ENCODE measurements at places on chromosomes 12 and 14.
A peak's percentile ranks its signal among the peaks of the same experiment; 100 is the strongest.

GRCh38 chr14:94171208-94171607, 2.9 kb upstream of the PPP4R4 start:
- no peak for DNase-seq

- no peak for DNase-seq
These were observed 2.2 kb downstream of the BLOC1S1 start for GRCh38 chr12:55718015-55718414.

GRCh38 chr14:97411938-97412612, 614.9 kb downstream of the VRK1 start:
- DNase-seq: peak; percentile 18

DNA sequence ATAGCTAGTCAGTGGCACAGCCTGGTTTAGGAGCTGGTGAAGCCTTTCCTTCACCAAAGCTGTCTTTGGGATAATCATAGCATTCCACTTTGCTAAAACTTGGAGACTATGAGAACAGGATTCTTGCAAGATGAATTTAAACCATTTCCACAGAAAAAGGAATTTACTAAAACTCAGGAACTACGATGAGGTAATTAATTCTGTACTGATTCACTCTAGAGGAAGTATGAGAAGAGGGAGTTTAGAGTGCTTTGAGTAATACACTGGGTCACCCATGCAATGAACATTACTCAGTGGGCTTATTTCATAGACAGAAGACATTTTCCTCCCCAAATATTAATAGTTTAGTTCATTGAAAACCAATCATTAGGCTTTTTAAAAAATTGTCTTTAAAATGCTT, 73.0 kb downstream of the RMST start:
- no peak for DNase-seq

DNA sequence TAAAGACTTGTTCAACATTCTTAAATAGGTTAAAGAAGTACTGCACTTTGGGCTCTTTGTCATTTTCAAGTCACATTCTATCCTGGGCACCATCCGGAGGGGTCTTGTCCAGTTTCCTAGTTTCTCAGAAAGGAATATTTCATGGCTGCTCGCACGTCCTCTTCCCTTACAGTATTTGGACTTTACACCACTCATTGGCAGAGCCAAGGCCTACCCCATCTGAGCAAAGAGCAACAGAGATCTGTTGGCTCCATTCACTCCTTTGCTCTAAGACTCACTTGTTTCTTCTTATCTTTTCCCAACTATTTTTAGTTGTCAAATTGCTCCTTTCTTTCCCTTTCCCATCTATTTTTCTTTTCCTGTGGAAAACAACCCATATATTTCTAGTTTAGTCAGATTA, 118.2 kb downstream of the CRADD start:
- DNase-seq: no peak

GRCh38 chr14:32702562-32702961, 236.1 kb upstream of the NPAS3 start:
- DNase-seq: peak; percentile 87

DNA sequence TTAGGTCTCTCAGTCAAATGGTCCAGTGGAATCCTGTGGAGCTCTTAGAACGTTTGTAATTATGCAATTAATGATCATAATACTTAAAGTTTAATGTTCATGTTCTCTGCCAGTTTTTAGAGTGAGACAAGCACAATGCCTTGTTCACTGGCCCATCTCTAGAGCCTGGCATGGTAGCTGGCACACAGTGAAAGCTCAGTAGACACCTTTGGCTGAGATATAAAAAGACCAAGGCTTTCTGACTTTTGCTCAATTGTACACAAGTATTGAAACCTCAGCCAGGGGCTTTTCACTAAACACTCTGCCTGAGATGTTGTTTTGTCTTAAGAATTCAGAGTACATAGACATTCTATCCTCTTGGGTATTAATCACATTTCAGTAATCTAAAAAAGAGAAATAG, 241.8 kb upstream of the ATP2B1 start:
- DNase-seq: no peak

DNA sequence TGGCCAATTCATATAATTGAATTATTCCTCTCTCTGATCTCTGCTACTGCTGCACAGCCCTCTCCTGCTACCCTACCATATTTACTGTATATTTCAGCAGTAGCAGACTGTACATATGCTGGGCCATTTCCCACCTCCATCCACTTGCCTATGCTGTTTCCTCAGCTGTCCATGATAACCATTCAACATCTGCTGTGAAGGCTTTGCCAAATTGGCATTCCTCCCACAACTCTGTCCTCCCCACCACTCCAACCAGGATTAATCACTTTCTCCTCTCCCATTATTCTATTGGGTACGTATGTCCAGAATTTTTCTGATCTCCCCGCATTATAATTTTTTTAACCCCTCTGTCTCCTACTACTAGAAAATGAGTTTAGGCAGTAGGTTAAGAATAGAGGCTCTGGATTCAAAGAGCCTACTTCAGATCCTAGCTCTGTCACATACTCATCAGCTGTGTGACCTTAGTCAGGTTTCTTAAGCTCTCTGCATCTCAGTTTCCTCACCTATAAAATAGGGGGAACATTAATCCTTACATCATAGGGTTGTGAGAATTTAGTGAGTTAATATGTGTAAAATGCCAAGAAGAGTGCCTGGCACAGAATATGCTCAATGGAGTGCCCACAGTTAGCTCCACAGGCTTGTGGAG, 123.3 kb downstream of the KICS2 start:
- DNase-seq: no peak

DNA sequence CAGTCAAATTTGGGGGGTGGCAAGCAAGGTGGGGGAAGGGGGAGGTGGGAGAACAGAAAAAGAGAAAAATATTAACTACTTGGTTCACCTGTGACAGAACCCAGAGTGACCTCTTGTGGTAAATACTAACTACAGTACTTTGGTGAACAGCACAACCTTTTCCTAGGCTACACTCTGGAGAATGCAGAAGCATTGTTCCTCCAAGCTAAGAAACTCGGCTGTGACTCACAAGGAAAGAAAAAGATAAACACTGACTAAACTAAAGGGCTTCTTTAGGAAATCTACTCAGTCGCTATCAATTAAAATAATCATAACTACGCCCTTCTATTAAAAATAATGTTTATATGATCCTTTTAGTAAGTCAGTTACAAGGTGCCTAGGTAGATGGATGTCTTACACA, 5.4 kb downstream of the KCNH5 start:
- DNase-seq: peak; percentile 6

GRCh38 chr12:113245695-113246477, 24.6 kb downstream of the TPCN1 start:
- DNase-seq: peak; percentile 94

DNA sequence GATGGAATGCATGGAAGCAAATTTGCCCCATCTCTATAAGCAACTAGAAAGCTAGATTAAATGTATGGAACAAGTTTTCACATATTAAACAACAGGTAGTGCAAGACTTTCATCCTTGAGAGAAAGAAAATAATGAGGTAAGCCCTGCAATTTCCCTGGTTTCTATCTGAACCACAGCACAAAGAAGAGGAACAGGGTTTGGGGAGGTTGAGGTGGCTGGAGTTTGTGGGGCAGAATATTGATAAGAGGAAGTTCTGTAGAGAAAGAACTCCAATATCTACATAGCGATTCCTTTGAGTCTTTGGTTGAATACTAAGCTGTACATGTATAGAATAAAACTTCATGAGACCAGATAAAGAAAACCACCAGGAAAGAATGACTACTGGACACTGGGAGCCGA, 96.3 kb upstream of the CCND2 start:
- no peak for DNase-seq

GRCh38 chr14:23300687-23301223, 1.9 kb downstream of the PPP1R3E start:
- DNase-seq: peak; percentile 70

GRCh38 chr14:64069634-64070359, 217.0 kb downstream of the SYNE2 start:
- no peak for DNase-seq

GRCh38 chr14:45134051-45134958, at the start of gene FKBP3:
Gene FKBP3 (minus strand): TSS chr14:45134481. CDS start chr14:45134456, 25 bp downstream.
- DNase-seq: peak; percentile 99

- DNase-seq: no peak
These were observed 443.4 kb downstream of the GLT1D1 start for GRCh38 chr12:129296671-129297070.

GRCh38 chr12:106745181-106745745, 29.2 kb upstream of the RIC8B start:
- no peak for DNase-seq

DNA sequence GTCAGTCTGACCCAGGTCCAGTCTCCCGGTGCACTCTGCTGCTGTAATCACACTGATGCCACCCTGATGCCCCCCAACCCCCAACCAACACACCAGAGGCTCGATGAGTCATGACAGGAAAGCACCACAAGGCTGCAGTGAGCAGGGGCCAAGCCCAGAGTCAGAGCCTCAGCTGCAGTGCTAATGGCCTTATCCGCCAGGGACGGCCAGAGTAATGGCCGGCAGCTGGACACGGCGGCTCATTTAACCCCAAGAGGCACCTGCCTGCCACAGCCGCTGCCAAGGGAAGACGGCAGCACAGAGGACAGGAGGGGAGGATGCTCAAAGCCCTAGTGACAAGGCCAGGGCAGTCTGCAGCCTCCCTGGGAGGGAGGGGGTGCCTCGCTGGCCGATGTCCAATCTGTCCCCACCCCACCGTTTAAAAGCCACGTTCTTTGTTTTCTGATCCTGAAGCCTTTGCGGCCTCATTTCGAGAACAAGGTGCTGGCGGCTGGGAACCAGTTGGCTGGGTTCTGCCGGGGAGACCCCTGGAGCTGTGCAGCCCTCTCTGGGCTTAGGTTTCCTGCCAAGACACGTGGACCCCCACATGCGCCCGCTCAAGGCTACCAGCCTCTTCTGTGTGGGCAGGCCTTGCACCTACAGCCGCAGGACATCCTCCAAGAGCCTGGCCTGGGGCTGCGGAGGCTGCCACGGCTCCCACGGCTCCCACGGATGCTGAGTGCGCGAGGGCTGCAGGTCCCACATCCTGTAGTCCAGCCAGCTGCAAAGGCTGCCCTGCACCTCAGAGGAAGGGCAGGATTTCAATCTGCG, 13.1 kb downstream of the CCDC85C start:
- no peak for DNase-seq

- no peak for DNase-seq
These were observed 93.0 kb upstream of the PRKD1 start for GRCh38 chr14:30020687-30021086.
